ENCODE measurements at places on chromosomes 11 and 22.

- DNase-seq: no peak
Measured at GRCh38 chr11:108223348-108224149, 682 bp downstream of the ATM start.

DNA sequence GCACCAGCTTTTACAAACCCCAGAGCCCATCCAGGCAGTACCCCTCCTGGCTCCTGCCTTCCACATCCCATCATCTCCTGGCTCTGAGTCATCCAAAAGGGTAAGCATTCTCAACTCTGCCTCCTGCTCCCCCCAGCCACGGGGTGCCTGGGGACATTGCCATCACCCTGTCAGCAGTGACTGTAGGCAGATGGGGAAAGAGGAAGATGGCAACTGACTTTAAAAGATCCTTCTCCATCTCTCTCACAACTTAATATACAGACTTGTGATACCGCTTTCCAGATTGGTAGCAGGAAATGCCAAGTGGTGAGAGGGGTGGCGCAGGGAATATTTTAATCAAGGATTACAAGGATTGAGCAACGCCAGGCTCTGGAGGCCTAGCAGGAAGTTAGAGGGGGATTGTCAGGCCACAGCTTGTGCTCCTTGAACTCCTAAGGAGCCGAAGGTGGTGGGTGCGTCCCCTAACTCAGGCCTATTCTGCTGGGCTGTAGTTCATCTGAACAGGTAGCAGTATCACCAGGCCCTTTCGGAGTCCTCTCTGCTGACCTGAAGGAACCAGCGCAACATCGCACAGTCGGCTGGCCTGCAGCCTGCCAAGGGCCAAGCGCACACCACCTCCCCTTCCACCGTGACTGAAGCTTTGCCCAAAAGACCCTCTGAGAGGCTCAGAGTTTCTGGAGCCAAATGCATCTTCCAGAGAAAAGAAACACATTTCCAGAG, 83.3 kb downstream of the ZC3H12C start:
- DNase-seq: no peak

GRCh38 chr11:69893631-69894030, 74.4 kb upstream of the FGF3 start:
- DNase-seq: no peak

DNA sequence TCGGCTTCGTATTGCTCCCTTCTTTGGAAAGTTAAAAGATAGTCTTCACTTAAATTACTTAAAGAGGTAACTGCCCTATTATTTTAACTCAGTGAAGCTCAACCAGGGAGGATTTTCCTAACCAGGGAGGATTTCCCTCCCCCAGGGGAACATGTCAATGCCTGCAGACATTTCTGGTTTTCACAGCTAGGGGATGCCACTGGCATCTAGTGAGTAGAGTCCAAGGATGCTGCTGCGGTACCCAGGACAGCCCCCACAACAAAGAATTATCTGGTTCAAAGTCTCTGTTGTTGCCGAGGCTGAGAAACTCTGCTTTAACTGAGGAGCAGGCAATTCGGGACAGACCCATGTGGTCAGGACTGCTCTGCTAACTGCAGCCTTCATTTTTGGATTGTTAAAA, 82.2 kb downstream of the DEPDC5 start:
- no peak for DNase-seq

GRCh38 chr11:128889657-128890213, 1.4 kb upstream of the KCNJ5 start:
- no peak for DNase-seq

DNA sequence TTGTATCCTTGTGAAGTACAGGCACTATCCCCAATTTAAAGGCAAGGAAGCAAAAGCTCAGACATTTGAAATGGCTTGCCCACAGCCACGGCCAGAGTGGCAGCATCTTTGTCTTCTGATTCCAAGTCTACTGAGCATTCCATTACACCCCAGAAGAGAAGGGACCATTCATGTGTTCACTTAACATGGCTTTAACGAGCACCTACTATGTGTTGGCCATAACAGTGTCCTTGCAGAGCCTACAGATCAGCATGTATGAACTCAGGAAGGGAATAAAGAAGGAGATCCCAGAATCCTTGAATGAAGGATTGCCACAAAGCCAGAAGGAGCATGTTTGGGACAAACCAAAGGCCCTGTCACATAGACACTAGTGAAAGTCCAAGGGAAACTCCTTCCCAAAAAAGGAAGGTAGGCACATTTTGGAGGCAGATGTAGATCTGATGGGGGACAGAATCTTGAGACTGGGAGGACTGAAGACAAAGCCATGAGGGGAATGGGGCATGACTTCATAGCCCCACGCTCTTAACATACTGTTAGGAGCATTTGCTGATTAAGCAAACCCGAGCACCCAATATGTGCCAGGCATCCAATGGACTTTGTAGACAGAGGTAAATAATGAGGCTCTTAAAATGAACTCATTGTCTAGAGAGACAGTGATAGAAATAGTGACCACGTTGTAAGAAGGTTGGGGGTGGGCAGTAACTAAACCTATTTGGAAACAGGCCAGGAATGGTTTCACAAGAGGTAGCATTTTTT, 54.9 kb downstream of the P4HA3 start:
- DNase-seq: no peak

DNA sequence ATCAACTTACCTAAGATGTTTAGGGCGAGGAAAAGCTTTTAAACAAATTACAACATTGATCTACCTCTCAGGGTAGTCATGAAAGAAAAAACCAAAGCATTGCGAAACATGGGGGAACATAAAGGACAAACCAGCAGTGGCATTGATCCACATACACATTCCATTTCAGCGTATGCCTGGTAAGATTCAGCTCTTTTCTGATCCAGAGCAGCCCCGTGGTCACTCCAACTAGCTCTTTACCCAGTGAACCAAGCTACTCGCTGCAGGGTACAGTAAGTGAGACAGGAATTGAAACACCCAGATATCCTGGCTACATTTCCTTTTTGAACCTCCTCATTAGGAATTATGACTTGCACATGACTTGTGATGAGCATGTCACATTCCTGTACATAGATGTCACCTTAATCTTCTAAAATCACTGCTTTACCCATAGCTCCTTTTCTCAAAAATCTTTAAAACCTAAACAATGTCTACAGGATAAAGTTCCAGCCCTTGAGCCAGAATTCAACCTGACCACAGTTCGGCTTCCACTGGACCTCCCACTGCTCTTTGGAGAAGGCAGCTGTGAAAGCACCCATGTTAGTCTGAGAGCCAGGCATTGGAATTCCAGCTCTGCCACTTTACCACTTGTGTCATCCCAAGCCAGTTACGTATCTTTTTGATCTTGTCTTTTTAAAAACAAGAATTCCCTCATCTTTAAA, 42.9 kb upstream of the AKIP1 start:
- DNase-seq: no peak

Data from stimulated activated CD4-positive, alpha-beta T cell treated with anti-CD3 and anti-CD28 coated beads, Interleukin-1b, Interleukin-23, amount 100 ng/mL, for 4 hours (primary cell).